ENCODE measurements at places on chromosomes 4 and X.

DNA sequence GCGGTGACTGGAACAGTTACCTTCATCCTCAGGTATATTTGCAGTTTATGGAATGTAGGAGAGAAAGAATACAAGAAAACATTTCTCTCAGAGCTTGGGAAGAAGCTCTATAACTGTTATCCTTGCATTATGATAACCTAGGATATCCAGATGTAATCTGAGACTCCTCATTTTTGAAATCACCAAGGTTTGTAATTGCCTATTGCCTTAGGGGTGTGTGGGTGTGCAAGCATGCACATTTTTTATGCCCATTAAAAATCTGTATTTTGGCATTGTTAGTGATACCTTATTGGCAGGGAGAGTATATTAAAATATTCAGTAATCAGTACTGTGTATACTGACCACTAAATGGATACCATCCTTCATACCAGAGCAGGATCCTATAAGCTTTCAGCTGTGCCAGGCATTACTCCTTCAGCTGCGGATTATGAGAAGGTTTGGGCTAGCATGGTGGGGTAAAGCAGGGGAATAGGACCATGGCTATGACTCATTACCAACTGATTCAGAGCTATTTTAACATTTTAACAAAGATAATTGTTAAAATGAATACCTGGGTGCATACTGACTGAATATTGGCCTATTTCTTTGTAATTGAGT lies 8.3 kb downstream of the SEC24B start:
- no peak for DNase-seq

GRCh38 chr4:84672177-84672576 lies 89.2 kb downstream of the CDS1 start:
- DNase-seq, result no peak

GRCh38 chr4:139692309-139693012 lies 26.8 kb downstream of the MGST2 start:
- DNase-seq, result no peak

DNA sequence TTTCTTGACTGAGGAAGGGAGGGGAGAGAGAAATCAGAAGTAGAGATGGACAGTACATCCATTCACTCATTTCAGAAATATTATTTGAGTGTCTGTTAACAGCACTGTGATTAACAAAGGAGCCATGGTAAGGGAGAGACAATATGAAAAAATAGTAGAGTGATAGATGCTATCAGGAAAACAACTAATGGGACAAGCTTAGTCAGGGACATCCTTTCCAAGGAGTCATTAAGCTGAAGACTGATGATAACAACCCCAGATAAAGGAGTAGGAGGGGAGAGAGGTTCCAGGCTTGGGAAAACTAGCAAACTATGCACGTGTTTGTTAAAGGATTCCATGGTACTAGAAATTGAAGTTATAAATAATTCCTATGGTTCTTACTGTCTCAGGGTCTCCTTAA lies 122.2 kb downstream of the CBR4 start:
- no peak for DNase-seq

DNA sequence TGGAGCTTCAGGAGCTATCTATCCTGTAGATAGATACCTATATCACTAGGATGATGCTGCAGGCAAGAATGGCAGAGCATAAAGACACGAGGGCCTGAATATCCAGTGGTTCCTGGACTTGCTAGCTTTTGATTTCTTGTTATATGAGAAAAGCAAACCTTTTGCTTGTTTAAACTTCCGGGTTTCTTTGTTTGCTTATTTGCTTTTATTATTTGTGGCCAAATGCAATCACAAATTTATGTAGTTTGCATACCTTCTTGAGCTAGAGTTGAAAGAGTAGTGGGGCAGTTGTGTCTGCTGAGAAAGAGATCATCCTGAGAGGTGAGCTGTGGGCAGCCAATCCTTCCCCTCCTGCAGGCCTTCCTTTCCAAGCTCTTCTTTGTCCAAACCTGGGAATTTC lies 245.7 kb downstream of the AR start:
- DNase-seq, result no peak

- DNase-seq, result no peak
Observed at GRCh38 chr4:90137555-90137954, 10.4 kb downstream of the CCSER1 start.

DNA sequence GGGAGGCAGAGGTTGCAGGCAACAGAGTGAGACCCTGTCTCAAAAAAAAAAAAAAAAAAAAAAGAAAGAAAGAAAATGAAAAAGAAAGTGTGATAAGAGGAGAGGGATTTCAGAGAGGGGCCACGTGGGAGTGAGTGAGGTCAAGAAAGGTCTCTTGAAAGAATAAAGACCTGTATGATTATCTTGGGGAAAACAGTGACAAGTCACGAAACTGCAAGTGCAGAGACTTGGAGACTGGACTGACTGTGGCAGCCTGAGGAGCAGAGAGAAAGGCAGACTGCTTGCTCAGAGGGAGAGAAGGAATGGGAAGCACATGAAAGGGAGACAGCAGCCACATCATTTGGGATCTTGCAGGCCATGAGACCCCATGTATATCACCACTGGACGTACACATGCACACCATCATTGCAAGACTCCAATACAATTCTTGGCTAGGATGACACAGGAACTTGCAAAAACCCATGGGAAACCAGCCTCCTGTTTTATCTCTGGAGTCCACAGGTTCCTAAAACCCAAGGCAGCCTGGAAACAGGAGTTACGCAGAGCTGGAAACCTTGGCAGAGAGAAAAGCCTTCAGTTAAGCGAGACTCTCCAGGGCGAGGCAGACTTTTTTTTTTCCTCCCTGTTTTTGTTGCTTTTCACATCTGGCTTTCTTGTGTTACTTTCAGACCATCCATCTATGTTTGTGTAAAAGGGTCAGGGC lies 207.0 kb upstream of the TBL1X start:
- DNase-seq, result no peak

DNA sequence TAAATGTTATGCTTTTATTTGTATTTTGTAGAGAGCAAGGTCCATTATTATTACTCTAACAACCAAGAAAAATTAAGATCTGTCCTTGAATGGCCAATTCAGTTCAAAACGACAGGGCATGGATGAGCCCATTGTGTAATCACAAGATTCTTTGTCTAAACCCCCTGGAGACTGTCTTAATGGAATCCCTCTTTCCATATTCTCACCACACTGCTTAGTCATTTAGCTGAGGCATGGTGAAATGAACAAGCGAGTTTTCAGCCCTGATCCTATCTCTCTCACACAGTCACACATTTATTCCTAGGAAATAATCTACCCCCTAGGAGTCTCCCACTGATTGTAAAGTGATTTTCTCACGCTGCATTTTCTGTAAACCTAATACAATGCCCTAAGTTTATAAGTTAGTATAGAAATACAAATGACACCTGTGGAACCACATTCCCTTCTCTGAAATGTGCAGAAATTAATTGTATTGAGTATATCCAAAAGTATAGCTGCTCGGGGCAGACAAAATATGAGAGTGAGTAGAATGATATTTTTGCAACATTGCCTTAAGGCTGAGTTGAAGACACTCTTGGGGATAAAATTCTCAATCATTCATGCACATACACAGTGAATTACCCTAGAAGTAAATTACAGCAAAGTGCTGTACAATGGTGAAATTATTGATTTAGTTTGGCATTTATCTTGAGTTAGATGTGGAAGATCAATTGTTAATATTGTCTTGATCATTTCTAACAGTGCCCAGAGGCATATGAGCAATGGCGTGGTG lies 119.7 kb upstream of the PCDH7 start:
- no peak for DNase-seq

- DNase-seq, result no peak
Observed at GRCh38 chrX:147958291-147958690, 22.8 kb upstream of the FMR1NB start.

- DNase-seq, result no peak
Observed at GRCh38 chr4:113173793-113174264, 124.4 kb downstream of the ANK2 start.
